AG09319 (cell line): ENCODE measurements at places on chromosomes 2 and 18.

DNA sequence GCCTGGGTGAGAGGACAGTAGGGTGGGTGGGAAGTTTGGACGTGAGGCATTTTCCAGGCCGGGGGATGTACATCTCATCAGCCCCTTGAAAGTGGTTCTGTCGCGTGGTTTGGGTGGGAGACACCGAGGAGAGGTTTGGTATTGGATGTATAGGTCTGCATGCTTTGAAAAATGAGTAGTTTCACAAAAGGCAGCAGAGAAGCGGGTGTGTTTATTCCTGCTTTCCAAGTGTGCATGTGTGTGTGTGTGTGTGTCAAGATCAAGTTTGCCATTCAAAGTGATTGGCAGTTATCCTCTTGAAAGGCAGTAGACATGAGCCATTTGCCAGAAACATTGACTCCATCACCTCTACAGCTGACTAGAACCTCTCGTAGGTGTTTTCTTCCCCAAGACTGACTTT, 423.1 kb upstream of the POU3F3 start:
- no peak for DNase-seq

GRCh38 chr2:199703199-199703598, 147.8 kb downstream of the FTCDNL1 start:
- DNase-seq: no peak

DNA sequence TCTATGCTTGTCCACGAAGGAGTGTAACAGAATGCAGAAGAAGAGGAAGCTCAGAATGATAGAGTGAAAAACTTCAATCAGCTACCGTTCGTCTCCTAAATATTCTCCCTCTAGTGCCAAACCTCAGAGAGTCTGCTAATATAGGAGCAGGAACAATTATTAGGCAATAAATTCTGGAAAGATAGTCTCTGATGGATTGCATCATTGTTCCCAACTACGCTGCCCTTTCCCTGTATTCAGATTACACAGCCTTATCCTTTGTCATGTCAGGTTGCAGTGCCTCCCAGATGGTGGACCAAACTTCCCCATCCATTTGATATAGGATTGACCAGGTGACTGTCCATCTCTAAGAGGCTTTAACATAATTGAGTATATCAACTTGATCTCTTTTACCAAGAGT, 811.5 kb upstream of the CHAC2 start:
- DNase-seq: no peak

DNA sequence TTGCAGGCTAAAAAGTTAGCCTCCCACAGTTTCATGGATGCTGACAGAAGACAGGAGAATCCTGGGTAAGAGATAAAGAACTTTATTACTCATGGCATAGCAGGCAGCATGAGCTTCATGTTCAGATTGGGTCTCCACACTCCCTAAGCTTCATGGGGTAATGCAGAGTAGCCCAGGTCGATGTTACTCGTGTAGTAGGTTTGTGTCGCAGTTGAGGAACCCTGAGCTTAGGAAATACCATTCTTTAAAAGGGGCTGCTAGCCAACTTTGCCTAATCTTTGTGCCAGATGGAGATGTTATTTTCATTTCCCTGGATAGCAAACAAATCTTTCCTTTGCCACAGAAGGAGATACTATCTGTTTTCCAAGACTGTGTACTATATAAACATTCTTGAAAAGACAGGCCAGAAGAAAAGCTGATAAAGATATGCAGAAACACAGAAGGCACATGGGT, 117.6 kb downstream of the LTBP1 start:
- DNase-seq: no peak

GRCh38 chr2:224146356-224147160, 107.5 kb upstream of the SERPINE2 start:
- DNase-seq: no peak

DNA sequence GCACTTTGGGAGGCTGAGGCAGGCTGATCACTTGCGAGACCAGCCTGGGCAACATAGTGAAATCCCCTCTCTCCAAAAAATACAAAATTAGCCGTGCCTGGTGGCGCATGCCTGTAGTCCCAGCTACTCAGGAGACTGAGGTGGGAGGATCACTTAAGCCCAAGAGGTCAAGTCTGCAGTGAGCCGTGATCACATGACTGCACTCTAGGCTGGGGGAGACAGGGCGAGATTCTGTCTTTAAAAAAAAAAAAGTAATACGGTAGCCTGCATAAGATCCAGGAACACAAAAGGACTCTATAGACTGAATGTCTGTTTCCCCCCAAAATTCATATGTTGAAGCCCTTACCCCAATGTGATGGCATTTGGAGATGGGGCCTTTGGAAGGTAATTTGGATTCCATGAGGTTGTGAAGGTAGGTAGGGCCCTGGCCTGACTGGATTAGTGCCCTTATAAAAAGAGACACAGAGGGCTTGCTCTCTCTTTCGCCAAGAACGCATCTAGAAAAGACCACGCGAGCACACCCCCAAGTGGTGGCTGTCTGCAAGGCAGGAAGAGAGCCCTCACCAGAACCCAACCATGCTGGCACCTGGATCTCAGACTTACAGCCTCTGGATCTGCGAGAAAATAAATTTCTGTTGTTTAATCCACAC, 17.0 kb downstream of the MBOAT2 start:
- DNase-seq: no peak

GRCh38 chr2:62441421-62441820, 64.6 kb downstream of the TMEM17 start:
- no peak for DNase-seq

DNA sequence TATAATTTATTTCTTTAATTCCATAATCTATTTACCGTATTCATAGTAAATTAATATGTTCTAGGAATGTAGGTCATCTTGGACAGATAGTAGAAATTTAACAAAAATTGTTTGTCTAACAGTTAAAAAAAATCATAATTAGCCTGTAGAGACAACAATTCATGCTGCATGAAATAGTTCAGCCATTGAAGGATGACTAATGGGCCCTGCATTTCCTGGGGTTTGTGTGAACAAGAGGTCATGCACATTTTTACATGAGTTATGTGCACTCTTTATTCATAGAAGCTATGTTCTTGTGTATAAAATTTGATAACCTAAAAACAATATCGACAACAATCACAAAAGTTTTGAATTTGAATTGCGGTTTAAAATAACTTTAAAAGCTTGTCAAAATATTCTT, 1663.6 kb downstream of the SUCLG1 start:
- no peak for DNase-seq

DNA sequence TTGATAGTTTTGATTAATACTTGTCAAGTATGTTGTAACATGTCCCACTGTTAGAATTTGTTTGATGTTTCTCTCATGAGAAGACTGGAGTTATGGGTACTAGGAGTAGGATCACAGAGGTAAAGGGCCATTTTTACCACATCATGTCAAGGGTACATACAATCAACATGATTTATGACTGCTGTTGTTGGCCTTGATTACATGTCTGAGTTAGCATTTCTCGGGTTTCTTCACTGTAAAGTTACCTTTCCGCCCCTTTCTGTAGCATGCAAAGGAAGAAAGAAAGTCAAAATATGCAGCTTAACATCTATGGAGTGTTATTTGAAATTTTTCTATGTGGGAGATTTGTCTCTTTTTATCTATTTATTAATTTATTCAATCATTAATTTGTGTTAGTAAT, 1456.4 kb downstream of the SUCLG1 start:
- DNase-seq: no peak

DNA sequence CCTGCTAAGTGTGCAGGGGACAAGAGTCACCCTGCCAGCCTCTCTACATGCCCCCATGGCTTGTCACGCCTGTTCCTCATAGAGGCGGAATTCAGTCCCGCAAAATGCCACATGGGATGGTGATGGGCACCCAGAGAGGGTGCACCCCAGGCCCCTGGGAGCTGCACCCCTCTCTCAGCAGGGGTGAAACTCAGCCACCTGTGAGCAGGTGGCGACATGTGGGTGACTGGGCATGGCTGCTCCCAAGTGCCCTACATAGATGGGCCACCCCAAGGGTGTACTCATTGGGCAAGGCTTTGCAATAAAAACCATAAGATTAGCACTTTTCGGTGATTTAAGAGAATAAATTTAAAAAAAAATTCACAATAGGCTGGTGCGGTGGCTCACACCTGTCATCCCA, 6.3 kb downstream of the HS6ST1 start:
- DNase-seq: no peak

DNA sequence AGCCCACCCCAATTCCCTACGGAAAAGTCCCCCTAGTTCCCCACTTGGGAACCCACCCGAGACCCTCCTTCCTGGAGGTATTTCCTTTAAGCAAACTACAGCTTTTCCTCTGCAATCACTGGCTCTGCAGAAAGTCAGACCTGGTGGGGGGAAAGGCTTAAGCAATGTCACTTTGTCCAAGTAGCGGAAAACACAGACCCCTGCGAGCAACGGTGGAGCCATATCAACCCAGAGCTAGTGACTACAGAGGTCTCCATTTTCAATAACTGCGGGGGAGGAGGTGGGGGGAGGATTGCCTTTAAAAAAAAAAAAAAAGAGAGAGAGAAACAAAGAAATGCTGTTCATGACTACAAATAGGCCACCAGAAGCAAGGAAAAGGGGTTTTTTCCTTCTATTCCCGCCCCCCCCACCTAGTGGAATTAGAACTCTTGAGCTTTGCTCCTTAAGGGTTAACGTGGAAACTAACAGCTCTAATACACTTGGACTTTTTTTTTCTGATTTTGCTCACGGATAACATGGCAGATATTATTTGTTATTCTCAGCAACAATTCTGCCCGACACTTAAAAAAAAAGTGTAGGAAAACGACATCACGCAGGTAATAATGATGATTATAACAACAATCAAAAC, 1.1 kb upstream of the FRZB start:
- no peak for DNase-seq

DNA sequence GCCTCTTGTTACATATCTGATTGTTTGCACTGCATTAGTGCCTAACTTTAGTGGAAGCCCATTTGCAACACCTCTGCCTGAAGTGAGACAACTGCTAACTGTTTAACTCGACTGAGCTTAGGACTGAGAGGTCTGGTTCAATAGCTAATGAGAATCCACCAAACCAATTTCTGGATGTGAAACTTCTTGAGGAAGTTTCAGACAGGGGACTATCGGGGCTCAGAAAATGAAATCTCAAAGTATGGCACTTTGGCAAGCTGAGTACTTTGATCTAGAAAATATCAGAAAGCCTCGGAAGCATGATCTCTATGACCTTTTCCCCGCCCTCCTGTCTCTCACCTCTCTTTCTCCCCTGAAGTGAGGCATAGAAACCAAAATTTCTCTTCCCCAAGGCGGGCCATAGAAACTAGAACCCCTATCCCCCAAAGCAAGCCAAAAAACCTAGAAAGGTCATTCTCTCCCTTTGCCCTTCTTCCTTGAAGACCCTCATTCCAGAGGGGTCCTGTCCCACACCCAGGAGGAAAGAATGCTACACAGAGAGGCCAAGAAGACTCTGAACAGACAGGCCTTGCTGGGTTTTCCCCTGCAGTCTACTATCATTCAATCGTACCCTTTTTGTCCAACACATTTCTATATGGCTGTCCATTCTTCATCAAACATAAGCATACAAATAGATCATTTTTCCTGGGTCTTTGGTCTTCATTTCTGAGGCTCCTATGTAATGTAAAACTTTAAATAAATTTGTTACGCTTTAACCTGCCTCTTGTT, 69.6 kb upstream of the CREB1 start:
- no peak for DNase-seq

DNA sequence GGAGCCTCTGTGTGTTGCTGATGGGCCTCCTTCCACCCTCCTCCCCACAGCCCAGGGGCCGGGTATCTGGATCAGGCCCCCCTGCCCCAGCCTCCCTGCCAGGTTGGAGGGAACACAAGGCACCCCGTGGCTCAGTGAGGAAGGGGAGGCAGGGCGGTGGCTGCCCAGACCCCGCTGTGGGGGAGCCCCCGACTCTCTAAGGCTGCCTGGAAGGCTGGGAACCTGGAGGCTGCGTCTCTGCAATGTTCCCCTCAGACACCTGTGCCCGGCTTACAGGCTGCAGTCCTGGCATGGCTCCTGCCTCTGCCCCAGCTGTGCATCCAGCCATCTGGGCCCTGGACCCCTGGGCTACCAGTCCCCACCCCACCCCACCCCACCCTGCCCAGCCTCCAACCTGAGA, 438 bp upstream of the MAB21L4 start:
- no peak for DNase-seq

DNA sequence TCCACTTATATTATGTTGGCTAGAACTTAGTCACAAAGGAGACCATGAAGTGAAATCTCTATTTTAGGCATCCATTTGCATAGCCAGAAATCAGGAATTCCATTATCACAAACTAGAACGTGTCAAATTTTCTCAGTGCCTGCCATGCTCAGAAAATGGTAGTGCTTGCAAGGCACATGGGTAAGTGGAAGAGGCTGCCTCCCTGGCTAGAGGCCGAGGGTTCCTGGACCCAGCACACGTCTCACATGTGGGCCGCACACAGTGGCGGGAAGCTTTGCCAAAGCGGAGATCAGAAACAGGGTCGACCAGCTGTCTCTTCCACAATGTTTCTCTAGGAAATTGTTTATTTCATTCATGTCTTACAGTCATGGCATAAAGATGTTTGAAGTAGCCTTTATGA, 42.3 kb downstream of the TRAF3IP1 start:
- DNase-seq: no peak

DNA sequence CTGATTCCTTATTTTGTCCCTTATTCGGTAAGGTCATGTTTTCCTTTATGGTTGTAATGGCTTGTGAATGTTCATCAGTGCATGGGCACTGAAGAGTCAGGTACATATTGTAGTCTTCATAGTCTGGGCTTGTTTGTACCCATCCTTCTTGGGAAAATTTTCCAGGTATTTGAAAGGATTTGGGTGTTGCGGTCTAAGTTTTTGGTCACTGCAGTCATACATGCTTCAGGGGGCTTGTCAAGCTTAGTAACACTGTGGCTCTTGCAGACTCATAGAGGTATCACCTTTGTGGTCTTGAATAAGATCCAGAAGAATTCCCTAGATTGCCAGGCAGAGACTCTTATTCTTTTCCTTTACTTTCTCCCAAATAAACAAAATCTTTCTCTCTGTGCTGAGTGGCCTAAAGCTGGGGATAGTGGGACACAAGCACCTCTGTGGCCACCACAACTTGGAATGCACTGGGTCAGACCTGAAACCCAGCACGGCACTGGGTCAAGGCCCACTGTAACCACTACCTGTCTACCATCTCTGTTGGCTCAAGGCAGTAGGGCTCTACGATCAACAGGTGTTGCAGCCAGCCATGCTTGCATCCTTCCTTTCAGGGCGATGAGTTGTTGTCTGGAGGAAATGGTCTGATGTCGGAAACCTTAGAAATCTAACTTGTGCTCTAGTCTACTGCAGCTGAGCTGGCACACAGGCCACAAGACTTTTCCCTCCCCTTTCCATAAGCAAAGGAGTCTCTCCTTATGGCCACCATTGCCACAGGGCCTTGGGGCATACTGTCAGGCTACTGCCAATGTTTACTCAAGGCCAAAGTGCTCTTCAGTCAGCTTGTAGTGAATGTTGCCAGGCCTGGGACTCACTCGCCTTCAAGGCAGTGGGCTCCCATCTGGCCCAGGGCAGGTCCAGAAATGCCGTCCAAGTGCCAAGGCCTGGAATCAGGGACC, 21.5 kb downstream of the IL1RN start:
- no peak for DNase-seq

GRCh38 chr2:86213699-86214502, 14.6 kb downstream of the MRPL35 start:
- no peak for DNase-seq

- DNase-seq: peak; percentile 49
Observed at GRCh38 chr2:201257956-201258665, 2.2 kb upstream of the CASP8 start.
